GM12891 (cell line): ENCODE measurements at places on chromosomes 7 and 10.

GRCh38 chr10:132396494-132397035, 435 bp upstream of the PWWP2B start:
- DNase-seq = peak; percentile 80

DNA sequence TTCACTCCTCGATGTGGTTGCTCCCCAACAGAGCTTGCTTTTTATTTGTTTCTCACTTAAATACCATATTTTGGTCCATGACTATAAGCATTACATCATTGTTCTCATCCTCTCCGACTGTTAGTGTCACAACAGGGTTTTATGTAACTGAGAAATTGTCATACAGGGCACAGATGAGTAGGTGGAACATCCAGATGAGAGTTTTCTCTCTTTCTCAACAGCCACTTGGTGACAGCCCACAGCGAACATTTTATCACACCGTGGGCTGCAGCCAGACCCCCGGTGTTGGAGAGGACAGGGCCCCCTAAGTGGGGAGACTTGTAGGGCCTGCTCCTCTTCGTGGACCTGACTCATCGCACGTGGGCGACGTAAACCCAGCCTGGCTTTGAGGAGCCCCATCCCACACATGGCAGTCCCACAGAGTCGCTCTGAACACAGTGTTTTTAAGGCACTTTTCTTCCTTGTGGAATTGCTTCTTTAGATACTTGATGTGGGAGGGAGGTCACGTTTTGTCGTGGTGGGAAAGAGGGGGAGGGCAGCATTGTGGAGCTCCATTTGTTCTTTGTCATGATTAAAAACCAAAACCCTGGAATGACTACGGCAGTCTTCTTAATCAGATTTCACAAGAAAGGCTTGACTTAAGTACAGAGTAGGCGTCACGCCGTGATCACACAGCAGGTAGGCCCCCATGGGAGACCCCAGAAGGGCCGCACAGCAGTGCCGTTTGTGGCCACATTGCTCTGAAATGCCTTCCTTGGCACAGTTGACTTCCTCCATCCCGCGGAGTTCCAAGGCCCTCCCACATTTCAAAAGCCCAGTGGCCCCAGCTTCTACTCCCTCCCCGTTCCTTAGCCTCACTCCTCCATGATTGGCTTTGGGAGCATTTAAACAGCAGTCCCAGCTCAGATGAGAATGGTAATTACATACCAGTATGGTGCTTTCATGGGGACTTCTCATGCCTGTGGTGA, 220.6 kb downstream of the CCDC3 start:
- no peak for DNase-seq

DNA sequence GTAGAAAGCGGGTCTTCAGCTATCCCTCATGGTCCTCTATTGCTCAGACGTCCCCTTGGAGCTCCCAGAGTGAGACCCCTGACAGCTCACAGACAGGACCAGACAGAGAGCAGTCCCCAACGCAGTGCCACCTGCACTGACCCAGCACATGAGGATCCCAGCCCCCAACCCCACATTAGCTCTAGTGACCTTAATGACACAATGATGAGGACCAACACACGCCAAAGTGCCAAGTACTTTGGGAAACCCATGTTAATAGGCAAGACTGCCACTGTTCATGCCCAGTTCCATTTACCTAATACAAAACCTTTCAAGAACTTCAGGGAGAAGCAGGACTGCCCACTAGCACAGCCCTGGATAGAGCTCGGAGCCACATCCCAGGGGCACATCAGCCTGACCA, 5.7 kb upstream of the GRB10 start:
- no peak for DNase-seq

GRCh38 chr10:16952080-16952479, 134.9 kb upstream of the RSU1 start:
- no peak for DNase-seq

GRCh38 chr7:16421333-16422102, at the start of gene CRPPA:
TSS of gene CRPPA (minus strand) at chr7:16421538. CDS start at chr7:16421322, 216 bp downstream.
- DNase-seq = no peak

DNA sequence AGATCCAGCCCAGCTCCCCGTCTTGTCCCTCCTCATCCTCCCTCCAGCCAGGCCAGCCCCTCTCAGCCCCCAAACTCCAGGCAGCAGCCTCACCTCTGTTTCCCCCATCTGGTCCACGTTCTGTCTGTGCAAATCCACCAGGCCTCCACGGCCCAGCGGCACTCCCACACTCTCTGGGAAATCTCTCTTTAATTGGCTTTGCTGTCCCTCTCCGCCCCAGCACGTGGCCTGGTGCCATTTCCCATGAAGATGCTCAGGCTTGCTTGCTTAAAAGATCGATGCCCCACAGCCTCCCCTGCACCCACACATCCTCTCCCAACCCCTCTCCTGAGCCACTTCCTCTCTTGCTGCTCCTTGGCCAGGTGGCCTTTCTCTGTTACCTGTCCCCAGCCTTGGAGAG, 39.3 kb downstream of the PRF1 start:
- no peak for DNase-seq

GRCh38 chr10:93193906-93194305, 120.2 kb downstream of the CYP26A1 start:
- DNase-seq = no peak

DNA sequence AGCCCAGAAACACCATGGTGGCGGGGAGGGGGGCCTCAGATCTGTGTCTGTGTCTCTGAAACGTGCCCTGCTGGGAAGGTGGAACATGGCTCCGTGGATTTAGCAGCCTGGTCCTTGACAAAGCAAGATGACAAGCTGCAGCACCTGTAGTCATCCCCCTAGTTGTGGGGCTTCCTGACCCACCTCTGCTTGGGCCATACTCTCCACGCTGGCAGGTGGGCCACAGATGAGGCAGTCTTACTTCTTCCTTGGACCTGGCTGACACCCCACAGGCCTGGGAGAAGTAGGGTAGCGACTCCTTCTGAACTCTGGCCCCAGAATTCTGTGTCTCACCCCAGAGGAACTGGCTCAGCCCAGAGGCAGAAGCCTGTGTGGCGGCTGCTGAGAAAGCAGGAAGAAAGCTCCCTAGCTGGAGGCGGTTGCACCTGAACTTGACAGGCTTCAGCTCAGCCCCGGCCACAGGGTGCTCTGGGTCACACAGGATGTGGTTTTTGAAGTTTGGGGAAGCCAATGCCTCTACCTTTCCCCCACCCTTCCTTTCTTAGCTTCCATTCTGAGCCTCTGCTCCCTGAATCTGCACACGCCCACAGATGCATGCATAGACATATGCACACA, 113.9 kb downstream of the ABLIM1 start:
- DNase-seq = peak; percentile 60

DNA sequence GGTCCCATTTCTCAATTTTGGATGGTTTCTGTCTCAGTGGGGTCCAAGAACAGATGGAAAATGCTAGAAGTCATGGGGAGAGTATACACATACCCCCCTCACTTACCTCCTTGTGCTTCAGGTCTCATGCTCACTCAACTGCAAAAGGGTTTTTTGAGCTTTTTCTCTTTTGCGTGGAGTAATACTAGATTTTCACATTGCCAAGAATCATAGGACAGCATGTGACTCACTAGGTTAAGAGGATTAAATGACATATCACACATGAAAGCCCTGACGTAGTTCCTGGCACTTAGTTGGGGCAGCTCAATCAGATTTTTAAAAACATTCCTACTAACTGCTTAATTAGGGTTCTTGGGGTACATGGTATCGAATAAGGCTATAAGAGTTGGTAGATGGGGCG, 4.5 kb downstream of the PI4K2A start:
- no peak for DNase-seq

- DNase-seq = no peak
These were observed 207.1 kb upstream of the NFE2L3 start for GRCh38 chr7:25944777-25945515.

DNA sequence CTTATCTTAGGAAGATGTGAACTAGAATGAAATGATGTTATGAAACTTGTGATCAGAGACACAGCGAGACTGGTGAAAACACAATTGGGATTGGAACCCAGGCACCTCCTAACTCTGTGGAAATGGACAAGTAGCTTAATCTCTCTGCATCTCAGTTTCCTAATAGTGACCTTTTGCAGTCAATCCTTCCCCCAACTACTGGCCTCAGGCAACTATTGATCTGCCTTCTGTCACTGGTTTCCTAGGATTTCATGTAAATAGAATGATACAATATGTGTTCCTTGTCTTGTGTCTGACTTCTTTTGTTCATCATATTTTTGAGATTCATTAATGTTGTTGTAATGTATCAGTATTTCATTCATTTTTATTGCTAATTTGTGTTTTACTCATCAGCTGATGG, 341.7 kb downstream of the REEP3 start:
- DNase-seq = no peak

- DNase-seq = no peak
These were observed 96.9 kb downstream of the HIPK2 start for GRCh38 chr7:139680676-139681462.

GRCh38 chr7:47611045-47611511, 29.2 kb upstream of the TNS3 start:
- no peak for DNase-seq

GRCh38 chr10:110448682-110449418, 48.9 kb upstream of the DUSP5 start:
- no peak for DNase-seq

DNA sequence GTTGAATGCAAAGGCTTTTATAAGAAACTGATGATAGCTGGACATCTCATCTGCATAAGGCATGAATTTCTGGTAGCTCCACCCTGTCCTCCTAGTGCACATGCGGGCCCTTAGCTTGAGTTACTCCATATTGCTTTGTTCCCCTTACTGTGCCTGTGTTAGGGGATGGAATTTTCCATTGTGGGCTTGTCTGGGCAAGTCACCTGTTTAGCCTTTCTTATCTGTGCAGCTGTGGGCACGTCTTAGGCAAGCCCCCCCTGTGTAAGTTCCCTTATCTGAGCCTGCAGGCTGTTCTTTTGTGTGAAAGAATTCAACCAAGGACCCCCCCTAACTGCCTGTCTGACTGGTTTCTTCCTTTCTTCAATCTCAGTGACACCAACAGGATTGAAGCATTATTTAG, 14.5 kb upstream of the CROT start:
- no peak for DNase-seq

DNA sequence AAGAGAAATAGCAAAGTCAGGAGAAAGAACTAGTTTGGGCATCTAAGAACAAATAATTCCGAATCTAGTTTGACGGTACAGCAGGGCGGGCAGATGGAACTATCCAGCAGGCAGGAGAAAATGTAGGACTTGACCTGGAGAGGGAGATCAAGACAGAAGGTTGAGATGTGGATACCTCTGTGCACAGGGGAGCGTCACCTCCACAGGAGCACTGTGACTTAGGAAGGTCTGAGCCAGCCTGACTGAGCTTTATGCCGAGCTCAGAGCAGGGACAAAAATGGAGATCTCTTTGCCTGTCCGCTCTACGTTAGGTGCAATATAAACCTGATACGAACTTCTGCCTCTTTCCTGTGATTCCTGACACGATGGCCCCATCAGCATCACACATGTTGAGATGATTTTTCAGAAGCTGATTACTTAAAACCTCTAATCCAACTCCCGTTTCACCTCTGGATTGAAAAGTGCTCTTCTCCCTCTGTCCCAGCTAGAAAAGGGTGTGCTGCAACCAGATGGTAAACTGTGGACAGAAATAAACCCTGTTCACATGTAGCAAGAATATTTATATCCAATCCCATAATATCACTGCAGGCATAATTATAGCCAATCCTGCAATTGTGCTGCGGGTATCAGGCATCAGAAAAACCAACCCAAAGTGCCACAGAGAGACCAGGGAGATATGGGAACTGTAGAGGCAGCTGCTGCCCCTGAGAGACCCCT, 13.6 kb upstream of the SORBS1 start:
- no peak for DNase-seq

GRCh38 chr7:24948739-24949138, 31.2 kb downstream of the OSBPL3 start:
- DNase-seq = no peak

DNA sequence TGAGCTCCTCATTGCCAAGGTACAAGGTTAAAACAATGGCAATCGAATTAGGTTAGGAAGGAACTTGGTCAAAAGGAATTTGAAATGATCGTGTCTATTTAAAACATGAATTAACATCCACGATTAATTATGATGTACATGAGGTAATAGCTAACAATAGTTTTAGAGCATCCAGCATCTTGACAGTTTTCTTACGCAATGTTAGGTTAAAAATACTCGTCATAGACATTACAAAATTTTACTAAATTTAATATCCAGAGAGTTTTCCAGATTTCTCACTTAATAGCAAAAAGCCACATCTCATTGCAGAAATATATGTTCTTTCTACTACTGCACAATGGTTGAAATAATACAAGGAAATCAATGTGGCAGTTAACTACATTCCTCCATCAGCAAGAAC, 22.6 kb downstream of the CUBN start:
- DNase-seq = no peak

DNA sequence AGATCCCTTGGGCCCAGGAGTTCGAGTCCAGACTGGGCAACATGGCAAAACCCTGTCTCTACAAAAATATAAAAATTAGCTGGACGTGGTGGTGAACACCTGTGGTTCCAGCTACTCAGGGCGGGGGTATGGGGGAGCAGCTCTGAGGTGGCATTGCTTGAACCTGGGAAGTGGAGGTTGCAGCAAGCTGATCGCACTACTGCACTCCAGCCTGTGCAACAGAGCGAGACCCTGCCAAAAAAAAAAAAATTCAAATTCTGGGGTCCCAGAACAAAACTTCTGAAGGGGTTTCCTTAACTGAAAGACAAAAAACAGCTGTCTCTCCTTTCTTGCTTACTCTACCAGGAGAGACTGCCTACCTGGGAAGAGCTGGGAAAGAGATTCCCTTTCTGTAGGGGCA, 27.0 kb downstream of the DNMBP start:
- no peak for DNase-seq

DNA sequence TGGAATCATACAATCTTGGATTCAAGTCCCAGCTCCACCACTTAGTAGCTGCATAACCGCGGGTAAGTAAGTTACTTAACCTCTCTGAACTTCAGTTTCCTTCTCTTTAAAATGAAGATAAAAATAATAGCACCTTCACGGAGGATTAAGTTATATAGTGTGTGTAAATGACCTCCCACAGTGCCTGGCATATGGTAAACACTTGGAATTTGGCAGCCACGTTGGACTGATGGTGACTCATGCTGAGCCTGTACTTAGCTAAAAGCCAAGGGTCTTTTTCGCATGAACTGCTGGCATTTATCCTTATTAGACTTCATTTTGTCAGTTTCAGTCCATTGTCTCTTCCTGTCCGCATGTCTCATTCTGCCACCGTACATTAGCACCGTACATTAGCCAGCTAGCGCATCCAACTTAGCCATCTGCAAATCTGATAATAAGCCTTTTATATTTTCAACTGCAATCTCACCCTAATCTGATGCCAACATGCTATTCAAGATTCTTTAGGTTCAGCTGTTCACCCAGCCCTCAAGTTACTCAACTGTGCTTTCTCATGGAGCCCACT, 11.2 kb downstream of the SLC13A4 start:
- DNase-seq = no peak

GRCh38 chr7:45089341-45089891, 647 bp upstream of the NACAD start:
- peak; percentile 77 for DNase-seq

GRCh38 chr10:8416192-8416701, 361.8 kb downstream of the GATA3 start:
- DNase-seq = no peak

DNA sequence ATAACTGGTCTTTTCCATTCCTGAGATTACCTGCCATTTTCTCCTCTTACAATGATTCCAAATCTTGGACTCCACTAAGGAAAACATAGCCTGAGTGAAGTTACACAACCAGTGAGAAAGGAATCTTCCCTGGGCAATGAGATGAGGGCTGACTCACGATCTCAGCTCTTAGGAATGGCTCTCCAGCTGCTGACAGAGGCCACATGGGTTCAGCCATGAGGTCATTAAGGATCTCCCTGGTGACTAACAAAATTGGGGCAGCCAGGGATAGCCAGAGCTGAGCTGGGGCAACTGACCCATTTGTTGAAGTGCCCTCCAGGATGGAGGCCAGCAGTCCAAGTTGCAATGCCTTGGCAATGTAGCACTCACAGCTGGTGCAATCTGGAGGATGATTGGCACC, 78.7 kb upstream of the MKLN1 start:
- no peak for DNase-seq
